Camera-type eye (tissue), 1 donor: ENCODE measurements at places on chromosomes 16 and 17. TPM values are rescaled to one million over a fixed set of nuclear protein-coding genes. Genes with fewer than 3 reads are reported as not detected.

Gene KRTAP1-1
- not detected for total RNA-seq

Gene CENPX
- 20.3 TPM for total RNA-seq

Gene CPNE7
- total RNA-seq, result 2.0 TPM

Gene BAHCC1
- total RNA-seq, result 34.8 TPM

Gene WNT9B
- 0.16 TPM for total RNA-seq

Gene BEAN1
- 5.9 TPM for total RNA-seq

Gene TBC1D3G
- total RNA-seq, result 2.2 TPM

Gene RNF157
- 24.4 TPM for total RNA-seq

Gene DHRS7C
- 1.7 TPM for total RNA-seq
